ENCODE measurements at places on chromosomes 1 and 21.

GRCh38 chr1:12039164-12039525 is 19.8 kb downstream of the MIIP start:
- DNase-seq: peak; percentile 84

DNA sequence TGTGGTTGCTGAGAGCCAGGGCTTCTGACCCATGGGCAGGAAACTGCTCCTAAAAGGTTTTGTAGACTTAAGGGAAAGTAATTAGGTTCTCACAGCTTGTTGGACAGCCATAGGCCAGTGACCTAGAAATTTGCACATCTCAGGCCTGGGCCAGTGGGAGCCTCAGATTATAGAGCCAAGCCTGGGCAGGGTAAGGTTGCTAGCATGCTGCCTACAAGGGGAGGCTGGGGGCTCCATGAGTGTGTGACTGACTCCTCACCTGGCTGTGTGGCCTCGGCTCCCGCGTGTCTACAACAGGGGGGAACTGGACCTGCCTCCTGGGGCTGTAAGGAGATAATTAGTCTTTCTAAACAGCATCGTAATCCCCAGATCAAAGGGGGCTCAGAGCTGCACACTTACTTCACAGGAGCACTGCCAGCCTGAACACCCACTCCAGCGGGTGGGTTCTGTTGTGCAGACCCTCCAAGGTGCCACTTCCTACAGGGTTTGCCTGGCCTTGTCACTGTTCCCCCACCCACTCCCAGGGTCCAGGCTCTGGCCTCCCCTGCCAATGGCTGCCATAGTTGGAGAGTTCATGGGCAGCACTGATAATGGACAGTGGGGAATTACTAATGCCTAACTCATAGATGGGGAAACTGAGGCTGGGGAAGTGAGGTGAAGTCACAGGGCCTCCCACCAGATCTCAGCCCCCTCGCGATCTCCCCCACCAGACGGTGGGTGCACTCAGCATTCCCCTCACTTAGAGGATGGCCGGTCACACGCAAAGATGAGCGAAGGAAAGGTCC is 230.4 kb upstream of the TMEM51 start:
- no peak for DNase-seq

GRCh38 chr1:2289607-2290006 is 61.5 kb downstream of the SKI start:
- no peak for DNase-seq

GRCh38 chr21:37071561-37072273 is 1.2 kb downstream of the PIGP start:
- DNase-seq: peak; percentile 59

DNA sequence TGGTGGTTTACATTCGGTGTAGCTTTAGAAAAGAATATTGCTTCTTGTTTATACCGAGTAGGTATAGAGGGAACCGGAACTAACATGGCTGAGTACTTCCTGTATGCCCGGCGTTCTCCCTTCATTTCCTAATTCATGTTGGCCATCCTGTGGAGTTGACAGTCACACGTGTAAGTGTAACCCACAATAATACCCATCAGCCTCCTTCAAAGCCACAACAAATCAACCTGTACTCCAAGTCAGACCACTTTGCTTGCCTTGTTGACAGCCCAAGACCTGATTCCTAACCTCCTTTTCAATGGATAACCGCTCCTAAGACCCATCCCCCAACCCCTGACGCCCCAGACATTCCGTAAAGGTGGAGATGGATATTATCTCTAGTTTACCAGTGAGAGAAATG is 42.1 kb downstream of the UBE2U start:
- peak; percentile 25 for DNase-seq

- DNase-seq: no peak
Measured at GRCh38 chr1:163571950-163572349, 250.2 kb downstream of the NUF2 start.

- DNase-seq: peak; percentile 7
Measured at GRCh38 chr21:33157303-33157702, 72.4 kb upstream of the IFNAR2 start.

DNA sequence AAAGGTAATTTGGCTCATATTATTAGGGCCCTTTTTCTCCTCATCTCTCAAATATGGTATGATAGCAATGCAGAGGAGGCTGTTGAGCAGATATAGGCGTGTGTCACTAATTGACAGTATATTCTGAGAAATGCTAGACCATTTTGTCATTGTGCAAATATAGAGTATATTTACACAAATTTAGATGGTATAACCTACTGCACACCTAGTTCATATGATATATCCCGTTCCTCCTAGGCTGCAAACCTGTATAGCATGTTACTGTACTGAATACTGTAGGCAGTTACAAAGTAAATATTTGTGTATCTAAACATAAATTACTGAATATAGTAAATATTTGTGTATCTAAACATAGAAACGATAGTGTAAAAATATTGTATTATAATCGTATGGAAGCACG is 8.6 kb downstream of the ZBTB37 start:
- no peak for DNase-seq

- DNase-seq: no peak
Measured at GRCh38 chr1:166040202-166040997, 126.4 kb downstream of the FAM78B start.

DNA sequence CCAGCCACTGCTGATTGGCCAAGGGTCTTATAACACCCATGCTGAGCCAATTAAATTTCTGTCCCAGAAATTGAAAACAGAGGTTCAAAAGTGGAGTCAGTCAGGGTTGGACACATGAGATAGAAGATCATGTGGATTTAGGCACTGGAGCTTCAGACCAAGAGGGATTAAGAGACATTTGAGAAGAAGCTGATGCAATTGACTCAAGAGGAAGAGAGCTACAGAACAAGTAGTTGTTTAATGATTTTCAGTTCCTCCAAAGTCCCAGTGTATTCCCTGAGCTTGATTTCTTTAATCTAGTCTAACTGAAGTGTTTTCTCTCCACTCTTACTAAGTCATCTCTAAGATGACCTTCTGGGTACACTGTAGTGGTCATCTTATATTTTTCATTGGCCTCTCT is 227.1 kb downstream of the DUSP10 start:
- peak; percentile 13 for DNase-seq

- DNase-seq: no peak
Measured at GRCh38 chr1:219563568-219563967, 49.3 kb downstream of the ZC3H11B start.

DNA sequence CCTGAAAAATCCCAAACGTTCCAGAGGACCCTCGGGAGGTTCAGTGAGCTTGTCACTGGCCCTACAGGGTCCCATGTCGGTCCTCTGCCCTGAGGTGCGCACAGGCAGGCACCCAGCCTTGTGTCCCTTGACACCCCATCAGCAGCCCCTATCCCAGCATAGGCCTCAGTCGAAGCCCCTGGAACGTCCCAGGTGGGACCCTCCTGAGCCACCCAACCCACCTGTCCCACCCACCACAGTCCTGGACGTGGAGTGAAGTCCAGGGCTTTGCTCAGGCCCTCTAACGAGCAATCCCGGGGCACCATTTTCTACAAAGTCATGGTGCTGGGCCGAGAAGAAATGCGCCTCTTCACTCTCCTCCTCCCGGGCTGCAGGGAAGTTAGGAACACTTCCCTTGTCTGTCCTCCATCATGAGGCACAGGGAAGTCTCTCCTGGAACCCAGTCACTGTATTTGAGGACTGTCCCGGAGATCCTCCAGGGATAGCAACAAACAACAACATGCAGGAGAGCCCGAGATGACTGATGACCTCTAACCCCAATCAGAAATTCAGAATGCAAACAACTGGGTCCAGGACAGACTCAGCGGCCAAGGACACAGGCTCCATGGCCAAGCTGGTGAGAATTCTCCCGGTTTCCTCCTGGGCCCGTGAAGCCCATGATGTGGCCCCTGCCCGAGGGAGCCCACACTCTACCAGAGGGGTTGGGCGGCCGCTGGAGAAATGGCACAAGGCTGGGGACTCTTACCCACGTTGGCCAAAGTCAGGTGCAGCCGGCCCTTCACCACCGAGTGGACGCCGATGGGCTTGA is 105.5 kb downstream of the NPHP4 start:
- DNase-seq: no peak

- DNase-seq: no peak
Measured at GRCh38 chr1:117527566-117528102, 78.2 kb upstream of the TENT5C start.

- no peak for DNase-seq
Measured at GRCh38 chr21:28719723-28720122, 273.0 kb downstream of the LTN1 start.

DNA sequence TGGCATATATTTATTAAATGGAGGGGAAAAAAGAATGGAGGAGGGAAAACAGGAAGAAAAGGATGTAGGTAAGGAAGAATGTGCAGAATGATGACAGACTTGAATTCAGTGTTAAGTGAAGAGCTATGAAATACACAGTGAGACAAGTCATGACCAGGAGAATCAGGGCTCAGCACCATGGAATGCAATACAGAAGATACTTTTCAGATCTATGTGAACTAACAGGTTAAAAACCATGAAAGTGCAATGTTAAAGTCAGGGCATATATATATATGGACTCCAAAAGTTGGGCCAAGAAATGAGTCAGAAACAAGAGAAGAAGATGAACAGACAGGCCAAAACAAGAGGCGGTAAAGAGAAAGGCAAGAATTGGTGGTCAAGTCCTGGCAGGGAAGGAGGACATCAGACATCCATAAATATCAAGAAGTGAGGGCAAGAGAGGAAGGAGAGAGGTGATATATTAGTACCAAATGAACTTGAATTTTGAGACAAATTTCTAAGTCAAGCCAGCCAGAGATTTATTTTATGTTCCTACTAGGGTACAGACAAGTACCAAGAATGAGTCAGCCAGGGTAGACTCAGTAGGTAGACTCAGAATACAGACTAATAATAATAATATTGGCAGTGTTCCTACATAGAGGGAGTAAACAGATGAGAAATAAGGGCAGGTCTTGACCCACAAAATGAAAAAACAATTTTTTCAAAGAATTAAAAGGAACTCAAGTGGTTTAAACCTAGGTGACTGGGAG is 39.5 kb upstream of the MCOLN3 start:
- DNase-seq: no peak

DNA sequence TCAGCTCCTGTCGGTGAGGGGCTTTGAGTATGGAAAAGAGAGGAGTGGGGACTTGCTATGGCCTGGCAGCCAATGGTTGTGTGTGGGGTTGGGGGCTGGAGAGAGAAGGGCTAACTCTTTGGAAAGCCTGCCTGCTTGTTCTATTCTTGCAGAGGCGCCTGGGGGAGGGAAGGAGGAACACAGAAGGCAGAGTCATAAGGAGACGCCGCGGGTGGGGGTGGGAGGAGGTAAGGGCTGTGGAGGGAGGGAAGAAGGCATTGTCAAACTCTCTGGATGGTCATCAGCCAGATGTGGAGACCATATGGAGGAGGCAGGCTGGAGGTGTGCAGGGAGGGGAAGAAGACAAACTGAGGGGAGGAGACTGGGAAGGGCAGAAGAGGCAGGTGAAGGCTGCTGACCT is 70.0 kb downstream of the PLXNA2 start:
- no peak for DNase-seq

DNA sequence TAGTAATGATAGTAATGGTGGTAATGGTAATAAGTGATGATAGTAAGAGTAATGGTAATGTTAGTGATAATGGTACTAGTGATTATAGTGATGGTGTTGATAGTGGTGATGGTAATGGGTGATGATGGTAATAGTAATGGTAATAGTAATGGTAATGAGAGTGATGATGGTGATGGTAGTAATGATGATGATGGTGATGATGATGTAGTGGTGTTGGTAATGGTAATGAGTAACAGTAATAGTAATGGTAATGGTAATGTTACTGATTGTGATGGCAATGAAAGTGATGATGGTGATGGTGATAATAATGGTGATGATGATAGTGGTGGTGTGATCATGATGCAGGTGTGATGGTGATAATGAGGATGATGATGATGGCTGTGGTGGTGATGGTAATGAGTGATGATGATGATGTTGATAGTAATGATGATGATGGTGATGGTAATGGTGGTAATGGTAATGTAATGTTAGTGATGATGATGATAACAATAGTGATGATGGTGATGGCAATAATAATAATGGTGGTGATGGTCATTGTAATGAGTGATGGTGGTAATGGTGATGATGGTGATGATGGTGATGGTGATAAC is 235.0 kb downstream of the MATN1 start:
- DNase-seq: no peak

- DNase-seq: no peak
Measured at GRCh38 chr21:17572431-17572830, 40.3 kb downstream of the BTG3 start.

- DNase-seq: no peak
Measured at GRCh38 chr1:41547781-41548560, 63.5 kb upstream of the EDN2 start.

GRCh38 chr1:61397935-61398334 is 315.6 kb downstream of the NFIA start:
- DNase-seq: no peak

DNA sequence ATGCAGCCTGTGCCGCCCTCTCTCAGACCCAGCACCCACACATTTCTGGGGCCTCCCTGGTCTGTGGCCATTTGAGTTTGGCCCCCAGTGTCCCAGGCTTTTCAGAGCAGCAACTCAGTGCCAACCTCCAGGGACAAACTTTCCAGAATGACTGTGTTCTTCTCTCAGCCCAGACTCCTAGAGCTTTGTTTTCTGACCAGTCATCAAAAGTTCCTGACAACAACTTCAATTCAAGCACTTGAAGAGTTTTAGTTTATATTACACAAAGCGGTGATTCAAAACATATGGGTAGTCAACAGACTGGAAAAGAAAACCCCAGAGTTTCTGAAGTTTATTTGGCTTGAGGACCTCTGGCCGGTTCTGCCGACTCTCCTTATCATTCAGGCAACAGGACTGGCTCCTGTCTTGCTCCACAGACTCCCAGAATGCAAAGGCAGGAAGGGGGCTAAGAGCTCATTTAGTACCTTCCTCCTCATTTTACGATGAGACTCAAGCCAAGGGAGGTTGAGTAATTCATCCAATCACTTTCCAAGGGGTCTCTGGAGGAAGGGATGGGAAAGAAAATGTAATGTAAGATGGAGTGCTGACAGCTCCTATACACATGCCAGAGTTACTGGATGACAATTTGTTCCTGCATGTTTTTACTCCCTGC is 27.0 kb upstream of the TIAM1 start:
- no peak for DNase-seq

Data from suppressor macrophage (primary cell).